ENCODE measurements at places on chromosomes 5 and 9.

GRCh38 chr9:109378316-109378715 is 57.5 kb upstream of the EPB41L4B start:
- no peak for DNase-seq

DNA sequence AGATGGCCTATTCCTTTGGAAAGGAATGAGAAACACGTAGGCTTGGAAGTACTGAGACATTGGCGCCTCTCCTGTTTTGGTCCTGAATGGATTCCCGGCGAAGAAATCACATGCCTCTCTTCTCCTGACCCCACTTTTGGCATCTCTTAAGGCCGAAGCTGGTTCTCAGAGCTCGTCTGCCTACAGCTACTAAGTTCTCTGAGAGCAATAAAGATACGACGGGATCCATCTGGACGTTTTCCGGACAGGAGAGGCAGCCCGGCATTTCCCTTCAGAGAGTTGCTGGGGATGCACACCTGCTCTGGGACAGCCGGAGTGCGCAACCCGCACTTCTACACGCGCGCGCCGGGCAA is 336.8 kb upstream of the PUM3 start:
- DNase-seq, result no peak

- DNase-seq, result no peak
Observed at GRCh38 chr5:32776200-32776599, 65.1 kb downstream of the NPR3 start.

DNA sequence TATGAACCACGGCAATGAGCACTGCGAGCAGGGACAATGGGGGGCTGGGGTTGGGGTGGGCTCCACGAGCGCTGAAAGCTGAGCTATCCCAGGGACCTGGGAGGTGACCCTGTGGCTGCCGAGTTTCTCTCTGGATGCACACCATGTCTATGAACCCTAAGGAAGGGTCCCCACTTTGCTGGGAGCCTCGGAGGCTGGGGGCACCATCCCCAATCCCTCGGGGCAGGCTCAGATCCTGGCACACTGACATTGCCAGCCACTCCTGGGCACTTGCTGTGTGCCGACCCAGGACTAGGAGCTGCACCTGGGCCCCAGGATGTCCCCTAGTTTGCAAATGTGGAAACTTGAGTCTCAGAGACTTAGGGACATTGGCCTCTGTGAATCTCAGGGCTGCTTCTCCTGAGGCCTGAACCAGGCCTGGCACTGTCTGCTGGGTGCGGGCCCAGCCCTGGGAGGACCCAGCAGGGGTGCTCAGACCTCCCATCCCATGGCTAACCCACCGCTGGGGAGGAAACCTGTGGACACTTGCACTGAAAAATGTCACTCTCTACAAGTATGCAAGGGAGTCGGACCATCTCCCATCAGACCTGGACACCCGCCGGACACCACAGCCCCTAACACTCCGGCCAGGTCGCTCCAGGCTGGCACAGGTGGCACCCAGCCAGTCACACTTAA is 13.0 kb upstream of the CAMSAP1 start:
- DNase-seq, result no peak

DNA sequence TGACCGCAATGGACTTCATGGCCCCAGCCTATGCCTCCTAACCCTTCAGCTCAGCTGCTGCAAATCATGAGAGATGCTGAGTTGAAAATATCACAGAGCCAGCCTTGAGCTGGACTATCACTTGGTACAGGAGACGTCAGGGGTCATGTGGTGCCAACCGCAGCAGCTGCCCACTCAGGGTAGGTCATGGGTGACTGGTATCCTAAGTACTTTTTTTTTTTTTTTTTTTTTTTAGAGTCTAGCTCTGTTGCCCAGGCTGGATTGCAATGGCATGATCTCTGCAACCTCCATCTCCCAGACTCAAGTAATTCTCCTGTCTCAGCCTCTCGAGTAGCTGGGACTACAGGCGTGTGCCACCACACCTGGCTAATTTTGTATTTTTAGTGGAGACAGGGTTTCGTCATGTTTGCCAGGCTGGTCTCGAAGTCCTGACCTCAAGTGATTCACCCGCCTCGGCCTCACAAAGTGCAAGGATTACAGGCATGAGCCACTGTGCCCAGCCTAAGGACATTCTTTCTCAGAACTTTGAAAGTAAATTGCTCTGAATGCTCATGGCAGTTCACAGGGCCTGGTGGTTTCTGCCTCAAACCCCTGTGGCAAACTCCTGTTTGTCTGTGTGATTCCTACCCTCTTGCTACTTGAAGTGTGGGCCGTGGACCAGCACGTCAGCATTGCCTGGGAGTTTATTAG is 21.3 kb downstream of the WWC1 start:
- no peak for DNase-seq

GRCh38 chr5:139076111-139076510 is 122.1 kb downstream of the SIL1 start:
- DNase-seq, result no peak

GRCh38 chr5:13735691-13736090 is 208.8 kb downstream of the DNAH5 start:
- DNase-seq, result no peak

- no peak for DNase-seq
Observed at GRCh38 chr9:21324047-21324446, 11.2 kb downstream of the KLHL9 start.

DNA sequence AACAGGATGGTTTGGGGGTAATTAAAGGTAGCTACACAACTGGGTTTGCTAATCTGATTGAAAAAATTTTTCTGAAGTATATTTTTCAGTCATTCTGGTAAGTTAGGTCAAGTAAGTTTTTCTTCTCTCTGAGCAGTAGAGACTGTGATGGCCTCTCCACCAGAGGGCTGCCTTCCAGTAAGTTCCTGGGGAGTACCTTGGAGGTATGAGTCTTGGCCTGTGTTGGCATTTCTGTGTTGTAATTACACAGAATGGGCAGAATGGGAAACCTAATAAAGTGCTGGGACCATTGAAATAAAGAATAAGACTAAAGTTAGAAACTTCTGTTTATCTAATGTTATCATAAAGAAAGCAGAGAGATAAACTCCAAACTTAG is 430.8 kb downstream of the ARHGEF28 start:
- no peak for DNase-seq

DNA sequence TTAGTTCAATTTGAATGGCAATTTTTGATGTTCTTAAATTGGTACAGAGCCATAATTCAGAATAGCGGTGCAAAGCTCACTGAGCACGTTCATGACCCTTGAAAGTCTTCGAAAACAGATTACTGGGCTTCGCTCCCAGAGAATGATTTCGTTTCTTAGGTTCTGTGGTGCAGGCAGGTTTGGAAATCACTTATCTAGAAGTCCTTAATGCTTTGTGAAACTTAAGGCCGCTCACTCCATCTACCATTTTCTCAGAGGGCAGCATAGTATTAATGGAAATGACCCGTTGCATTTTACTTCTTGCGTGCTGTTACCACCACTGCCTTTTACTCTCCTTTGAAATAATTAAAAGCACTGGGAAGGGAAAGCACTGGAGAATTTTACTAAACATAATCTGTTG is 2.9 kb upstream of the MAT2B start:
- no peak for DNase-seq
